ENCODE measurements at places on chromosomes 2 and 18.

DNA sequence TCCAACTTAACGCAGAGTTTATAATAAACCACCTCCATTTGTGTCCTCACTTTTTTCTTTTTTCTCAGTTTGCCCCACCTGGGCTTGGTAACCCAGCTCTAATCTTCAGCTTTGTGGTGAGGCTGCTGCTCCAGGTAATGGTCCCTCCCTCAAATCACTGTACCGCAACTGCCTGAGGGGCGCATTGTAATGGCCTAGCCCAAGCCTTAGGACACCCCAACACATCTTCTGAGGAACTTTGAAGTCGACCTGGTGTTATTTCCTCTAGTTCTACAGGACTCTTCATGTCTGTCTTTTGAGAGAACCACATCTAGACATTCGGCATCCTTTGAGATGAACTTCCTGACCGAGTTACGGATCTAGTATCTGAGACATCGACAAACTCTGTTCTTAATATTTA, 99.7 kb downstream of the PLEKHM3 start:
- no peak overlapping the region for H3K4me3 ChIP-seq
- no peak overlapping the region for H3K27ac ChIP-seq
- no peaks in the 10 kb centered on the region for H3K4me1 ChIP-seq
- no peak for DNase-seq
- H3K36me3 ChIP-seq, result no peaks in the 10 kb centered on the region

GRCh38 chr2:128514555-128514955, 195.9 kb upstream of the HS6ST1 start:
- H3K36me3 ChIP-seq, result no peaks in the 10 kb centered on the region
- H3K4me1 ChIP-seq, result peaks cover 12% of the 10 kb centered on the region
- no peak overlapping the region for H3K27ac ChIP-seq
- H3K27me3 ChIP-seq, result peaks cover 2% of the 10 kb centered on the region

GRCh38 chr18:49621301-49621700, 59.4 kb downstream of the LIPG start:
- no peak overlapping the region for H3K4me3 ChIP-seq
- peaks cover 14% of the 10 kb centered on the region for H3K27me3 ChIP-seq
- H3K27ac ChIP-seq, result no peak overlapping the region
- DNase-seq, result no peak

- no peak overlapping the region for H3K4me3 ChIP-seq
- no peak overlapping the region for H3K27ac ChIP-seq
- no peak for DNase-seq
- H3K36me3 ChIP-seq, result peaks cover 12% of the 10 kb centered on the region
These were observed 10.8 kb downstream of the RFX8 start for GRCh38 chr2:101463911-101464641.

DNA sequence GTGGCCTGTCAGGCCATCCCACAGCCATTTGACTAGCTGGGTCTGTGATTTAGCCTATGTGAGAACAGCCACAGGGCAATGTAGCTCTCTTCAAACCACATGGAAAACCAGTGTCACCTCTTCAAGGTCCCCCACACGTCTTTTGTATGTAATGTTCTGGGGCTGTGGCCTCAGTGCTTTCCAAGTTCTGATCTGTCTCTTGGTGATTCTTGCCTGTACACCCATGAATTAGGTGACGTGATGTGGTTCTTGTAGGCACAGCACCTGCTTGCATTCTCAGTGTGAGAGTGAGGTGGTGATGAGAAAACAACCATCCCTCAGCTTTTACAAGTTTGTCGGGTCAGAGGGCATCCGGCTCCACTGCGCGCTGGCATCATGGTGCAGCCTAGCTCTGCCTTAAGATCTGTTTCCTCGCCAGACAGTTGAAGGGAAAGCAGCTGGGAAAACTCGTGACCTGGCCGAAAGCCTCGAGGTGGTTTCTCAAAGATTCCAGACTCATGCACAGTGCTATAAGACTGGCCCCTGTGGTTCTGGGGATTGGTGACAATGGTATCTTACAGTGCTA, 125.8 kb downstream of the TANC1 start:
- H3K36me3 ChIP-seq, result peaks cover 9% of the 10 kb centered on the region
- no peaks in the 10 kb centered on the region for H3K27me3 ChIP-seq
- no peak overlapping the region for H3K4me3 ChIP-seq
- H3K27ac ChIP-seq, result no peak overlapping the region

- H3K27ac ChIP-seq, result no peak overlapping the region
- no peaks in the 10 kb centered on the region for H3K4me1 ChIP-seq
- no peak for DNase-seq
- H3K36me3 ChIP-seq, result no peaks in the 10 kb centered on the region
- H3K4me3 ChIP-seq, result no peak overlapping the region
These were observed 171.8 kb upstream of the KLHL29 start for GRCh38 chr2:23213196-23213595.

- H3K36me3 ChIP-seq, result no peaks in the 10 kb centered on the region
- H3K27me3 ChIP-seq, result peaks cover 8% of the 10 kb centered on the region
- no peak overlapping the region for H3K27ac ChIP-seq
- no peaks in the 10 kb centered on the region for H3K4me1 ChIP-seq
- no peak for DNase-seq
These were observed 167.9 kb downstream of the HRH4 start for GRCh38 chr18:24628326-24628725.

DNA sequence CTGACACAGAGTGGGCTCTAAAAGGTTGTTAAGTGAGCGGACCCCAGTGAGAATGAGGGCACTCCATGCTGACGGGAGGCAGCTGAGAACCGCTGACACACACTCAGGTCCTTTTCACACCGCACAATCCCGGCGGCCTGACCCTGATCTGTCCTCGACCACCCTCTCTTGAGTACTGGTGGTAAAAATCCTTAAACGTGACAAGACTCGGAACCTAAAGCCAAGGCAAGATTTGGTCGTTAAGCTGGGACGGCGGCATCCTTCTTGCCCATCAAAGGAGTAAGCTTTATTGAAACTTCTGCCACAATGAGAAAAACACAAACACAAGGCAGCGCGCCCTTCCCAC, 569 bp downstream of the TMX3 start:
- peak; percentile 40 for DNase-seq
- H3K36me3 ChIP-seq, result peaks cover 41% of the 10 kb centered on the region
- H3K27ac ChIP-seq, result peak overlapping the region; percentile 88

DNA sequence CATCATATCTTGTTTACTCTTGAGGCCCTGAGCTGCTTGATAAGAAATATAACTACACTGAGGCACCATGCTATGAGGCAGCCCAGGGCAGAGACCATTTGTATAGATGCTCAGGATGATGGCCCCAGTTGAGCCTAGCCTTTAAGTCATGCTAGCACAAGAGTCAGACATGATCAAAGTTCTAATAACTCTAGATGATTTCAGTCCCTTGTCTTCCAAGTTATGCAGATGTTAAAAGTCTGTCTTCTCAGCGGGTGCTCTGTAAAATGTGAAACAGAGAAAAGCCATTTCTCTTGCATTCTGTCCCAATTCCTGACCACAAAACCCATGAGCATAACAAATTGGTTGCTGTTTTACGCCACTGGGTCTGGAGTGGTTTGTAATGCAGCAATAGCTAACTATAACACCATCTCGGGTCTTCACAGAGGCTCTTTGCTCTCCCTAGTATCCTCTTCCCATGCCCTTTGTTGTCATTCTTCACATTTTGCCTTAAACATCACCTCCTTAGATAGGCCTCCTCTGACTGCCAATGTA, 49.6 kb downstream of the NXPH2 start:
- H3K27me3 ChIP-seq, result no peaks in the 10 kb centered on the region
- H3K4me1 ChIP-seq, result no peaks in the 10 kb centered on the region
- H3K27ac ChIP-seq, result no peak overlapping the region
- H3K4me3 ChIP-seq, result no peak overlapping the region
- no peaks in the 10 kb centered on the region for H3K36me3 ChIP-seq

GRCh38 chr18:66440433-66440832, 163.5 kb downstream of the CDH19 start:
- no peaks in the 10 kb centered on the region for H3K27me3 ChIP-seq
- no peaks in the 10 kb centered on the region for H3K36me3 ChIP-seq
- no peak overlapping the region for H3K4me3 ChIP-seq
- DNase-seq, result no peak

DNA sequence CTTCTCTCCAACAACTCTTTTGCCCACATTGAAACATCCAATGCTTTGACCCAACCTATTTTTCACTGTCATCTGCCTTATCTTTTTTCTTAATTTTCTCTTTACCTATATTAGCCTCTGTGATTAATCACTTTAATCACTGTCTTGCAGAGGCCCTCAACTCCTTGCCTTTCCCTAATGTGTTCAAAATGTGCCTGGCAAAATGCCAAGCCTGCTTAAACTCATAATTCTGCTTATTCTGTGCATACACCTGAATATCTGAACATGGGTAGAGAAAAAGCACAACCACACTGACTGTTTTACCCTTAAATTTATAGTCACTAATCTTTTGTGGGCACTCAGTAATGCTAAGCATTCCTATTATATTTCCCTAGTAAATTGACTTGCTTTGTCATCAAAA, 63.0 kb upstream of the GALNT13 start:
- no peaks in the 10 kb centered on the region for H3K27me3 ChIP-seq
- H3K4me3 ChIP-seq, result no peak overlapping the region
- H3K36me3 ChIP-seq, result no peaks in the 10 kb centered on the region
- no peak for DNase-seq
- H3K4me1 ChIP-seq, result no peaks in the 10 kb centered on the region

DNA sequence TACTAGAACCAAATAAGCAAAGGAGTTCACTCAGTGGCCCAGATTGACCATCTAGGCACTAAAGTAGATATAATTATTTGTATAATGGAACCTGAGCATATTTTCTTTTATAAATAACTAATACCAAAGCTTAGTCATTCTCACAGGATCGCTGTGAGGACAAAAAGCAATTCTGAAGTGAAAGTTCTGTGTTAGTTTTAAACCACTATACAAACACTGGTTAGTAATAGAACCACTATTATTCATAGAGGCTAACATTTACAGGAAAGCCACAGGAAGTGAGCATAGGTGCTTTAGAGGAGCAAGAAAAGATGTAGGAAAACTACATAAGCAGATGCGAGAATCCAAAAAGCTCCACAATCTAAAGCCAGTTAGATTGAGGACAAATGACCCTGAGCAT, 364.7 kb downstream of the XIRP2 start:
- H3K27ac ChIP-seq, result no peak overlapping the region
- no peaks in the 10 kb centered on the region for H3K4me1 ChIP-seq
- no peaks in the 10 kb centered on the region for H3K27me3 ChIP-seq
- no peaks in the 10 kb centered on the region for H3K36me3 ChIP-seq
- no peak for DNase-seq

DNA sequence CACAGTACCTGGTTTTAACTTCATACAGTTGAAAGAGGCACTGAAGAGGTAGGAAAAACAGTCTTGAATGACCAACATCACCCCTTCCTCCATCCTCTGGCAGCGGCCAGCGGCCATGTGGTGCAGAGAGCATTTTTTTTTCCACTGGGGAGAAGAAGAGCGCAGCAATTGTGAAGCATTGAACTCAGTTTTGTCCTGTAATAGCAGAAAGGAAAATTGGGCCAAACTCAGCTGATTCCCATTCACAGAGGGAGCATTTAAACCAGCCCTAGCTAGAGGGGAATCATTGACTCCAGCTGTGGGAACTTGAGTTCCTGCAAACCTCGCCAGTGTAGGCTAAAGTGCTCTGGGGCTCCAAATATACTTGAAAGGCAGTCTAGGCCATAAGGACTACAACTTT, 316.6 kb upstream of the CHST9 start:
- DNase-seq, result no peak
- H3K27ac ChIP-seq, result no peak overlapping the region
- H3K4me3 ChIP-seq, result no peak overlapping the region
- H3K4me1 ChIP-seq, result no peaks in the 10 kb centered on the region

- no peaks in the 10 kb centered on the region for H3K36me3 ChIP-seq
- no peak overlapping the region for H3K27ac ChIP-seq
- DNase-seq, result no peak
- H3K4me1 ChIP-seq, result peaks cover 6% of the 10 kb centered on the region
These were observed 54.7 kb upstream of the MBOAT2 start for GRCh38 chr2:9057939-9058761.

DNA sequence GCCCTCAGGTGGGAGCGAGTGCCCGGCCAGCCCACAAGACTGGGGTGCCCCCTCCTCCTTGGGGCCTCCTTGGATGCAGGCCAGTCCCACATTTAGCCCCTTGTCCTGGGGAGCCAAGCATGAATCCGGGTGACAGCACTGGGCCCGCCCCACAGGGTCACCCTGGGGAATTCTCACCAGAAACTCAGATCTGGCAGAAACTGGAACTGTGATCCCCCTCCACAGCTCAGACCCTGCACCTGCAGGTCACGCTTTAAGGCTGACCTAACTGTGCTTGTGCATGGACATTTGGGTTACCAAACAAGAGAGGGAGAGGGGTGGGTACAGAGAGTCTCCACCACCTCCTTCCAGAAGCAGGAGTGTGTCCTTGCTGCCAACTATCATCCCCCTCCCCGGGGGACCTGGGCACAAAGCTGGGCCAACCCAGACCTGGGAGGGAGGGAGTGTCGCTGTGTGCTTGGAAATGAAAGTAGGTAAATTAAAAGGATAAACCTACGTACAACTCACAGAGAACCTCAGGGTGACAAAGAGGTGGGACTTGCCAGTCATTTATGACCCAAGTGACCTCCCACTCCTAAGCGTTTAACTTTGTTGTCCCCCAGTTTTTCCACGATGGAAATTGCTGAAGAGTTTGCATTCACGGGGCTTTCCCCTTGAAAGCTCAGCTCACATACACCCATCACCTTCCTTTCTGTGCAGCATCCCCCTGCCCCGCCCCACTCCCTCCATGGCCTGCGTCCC, 9.1 kb downstream of the ITM2C start:
- no peak overlapping the region for H3K4me3 ChIP-seq
- H3K27ac ChIP-seq, result peak overlapping the region; percentile 55
- peaks cover 30% of the 10 kb centered on the region for H3K36me3 ChIP-seq
- peaks cover 68% of the 10 kb centered on the region for H3K4me1 ChIP-seq
- no peak for DNase-seq

- H3K27ac ChIP-seq, result no peak overlapping the region
- no peaks in the 10 kb centered on the region for H3K27me3 ChIP-seq
- no peak for DNase-seq
- H3K36me3 ChIP-seq, result peaks cover 67% of the 10 kb centered on the region
- H3K4me1 ChIP-seq, result peaks cover 51% of the 10 kb centered on the region
These were observed 31.2 kb downstream of the SMAD2 start for GRCh38 chr18:47899107-47899840.

- no peaks in the 10 kb centered on the region for H3K36me3 ChIP-seq
- H3K27me3 ChIP-seq, result peaks cover 2% of the 10 kb centered on the region
- no peak overlapping the region for H3K4me3 ChIP-seq
- H3K27ac ChIP-seq, result no peak overlapping the region
- no peaks in the 10 kb centered on the region for H3K4me1 ChIP-seq
- no peak for DNase-seq
These were observed 26.7 kb downstream of the LYPD6 start for GRCh38 chr2:149357058-149357457.

DNA sequence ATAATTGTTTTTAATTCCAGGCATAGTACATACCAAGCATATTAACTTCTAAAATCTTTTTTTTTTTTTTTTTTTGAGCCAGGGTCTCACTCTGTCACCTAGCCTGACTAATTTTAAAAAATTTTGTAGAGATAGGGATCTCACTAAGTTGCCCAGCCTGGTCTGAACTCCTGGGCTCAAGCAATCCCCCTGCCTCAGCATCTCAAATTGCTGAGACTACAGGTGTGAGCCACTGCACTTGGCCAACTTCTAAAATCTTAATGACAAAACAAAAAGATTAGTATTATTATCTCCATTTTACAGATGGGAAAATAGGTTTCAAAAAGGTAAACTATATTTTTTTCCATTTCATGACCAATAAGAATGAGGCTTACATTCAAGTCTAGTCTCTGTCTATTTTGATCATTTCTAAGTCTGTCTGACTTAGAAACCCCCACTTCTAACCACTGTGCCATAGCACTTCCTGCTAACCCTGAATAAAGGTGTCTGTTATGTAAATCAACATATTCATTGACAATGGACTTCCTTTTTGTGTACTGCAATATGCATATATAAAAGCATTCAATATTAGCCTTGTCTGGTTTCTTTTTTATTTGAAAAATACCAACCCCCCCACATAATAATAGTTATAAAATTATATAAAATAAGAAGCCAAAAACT, 28.7 kb upstream of the ZEB2 start:
- no peak overlapping the region for H3K27ac ChIP-seq
- H3K4me3 ChIP-seq, result no peak overlapping the region
- no peaks in the 10 kb centered on the region for H3K36me3 ChIP-seq
- DNase-seq, result peak; percentile 44
- H3K4me1 ChIP-seq, result peaks cover 10% of the 10 kb centered on the region
